Motor neuron (in vitro differentiated cells): ENCODE measurements at places on chromosomes 5 and 9.

GRCh38 chr9:98345011-98345410 lies 89.6 kb upstream of the TBC1D2 start:
- ATAC-seq = no peak

DNA sequence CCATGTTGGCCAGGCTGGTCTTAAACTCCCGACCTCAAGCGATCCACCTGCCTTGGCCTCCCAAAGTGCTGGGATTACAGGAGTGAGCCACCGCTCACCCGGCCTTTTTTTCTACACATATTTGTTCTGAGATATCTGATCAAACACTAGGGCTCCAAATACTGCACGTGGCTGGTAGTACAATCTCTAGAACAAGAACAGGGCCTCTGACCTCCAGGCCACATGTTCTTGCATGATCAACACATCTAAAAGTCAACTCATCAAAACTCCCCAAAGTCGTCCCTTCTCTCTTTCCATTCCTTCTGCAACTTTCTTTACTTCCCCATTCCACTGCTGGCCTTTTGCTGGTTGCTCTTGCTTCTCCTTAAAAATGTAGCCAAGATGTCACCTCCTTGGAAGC lies 113.3 kb upstream of the LHFPL2 start:
- ATAC-seq = no peak

- ATAC-seq = peak; percentile 66
Observed at GRCh38 chr9:94639061-94639998, at the start of gene FBP1. TSS of gene FBP1 (minus strand) at chr9:94639518. CDS start at chr9:94639310, 208 bp downstream.

- ATAC-seq = no peak
Observed at GRCh38 chr5:171188016-171188415, 121.0 kb upstream of the TLX3 start.

DNA sequence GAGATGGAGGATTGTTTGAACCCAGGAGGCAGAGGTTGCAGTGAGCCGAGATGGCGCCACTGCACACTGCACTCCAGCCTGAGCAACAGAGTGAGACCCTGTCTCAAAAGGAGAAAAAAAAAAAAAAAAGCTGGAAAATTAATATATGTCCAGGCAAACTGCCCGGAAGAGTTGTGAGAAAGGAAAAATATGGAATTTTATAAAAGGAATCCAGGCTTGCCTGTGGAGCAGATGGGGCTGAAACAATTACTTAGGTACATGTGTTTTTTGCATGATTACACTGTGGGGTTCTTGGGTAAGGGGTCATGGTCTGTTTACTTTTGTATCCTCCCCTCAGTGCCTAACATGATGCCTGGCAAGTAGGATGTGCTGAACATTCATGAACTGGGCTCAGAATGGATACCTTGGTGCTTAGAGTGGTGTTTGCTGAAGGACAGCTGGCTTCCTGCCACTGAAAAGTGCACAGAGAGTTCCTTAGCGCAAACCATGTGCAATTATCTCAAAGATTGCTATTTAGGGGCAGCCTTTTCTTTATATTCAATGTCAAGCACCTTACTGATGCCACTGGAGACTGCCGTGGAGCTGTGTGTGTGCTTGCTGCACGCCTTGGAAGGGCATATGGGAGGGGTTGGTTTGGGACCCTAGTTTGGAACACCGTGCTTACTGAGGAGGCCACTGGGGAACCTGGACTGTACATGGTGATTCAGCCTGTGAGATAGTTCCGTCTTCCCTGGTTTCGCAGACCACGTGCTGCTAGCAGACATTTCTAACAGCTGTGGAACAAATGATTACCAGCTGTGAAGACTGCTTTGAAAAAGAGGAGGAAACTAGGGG lies 78.4 kb downstream of the MAP1B start:
- no peak for ATAC-seq

DNA sequence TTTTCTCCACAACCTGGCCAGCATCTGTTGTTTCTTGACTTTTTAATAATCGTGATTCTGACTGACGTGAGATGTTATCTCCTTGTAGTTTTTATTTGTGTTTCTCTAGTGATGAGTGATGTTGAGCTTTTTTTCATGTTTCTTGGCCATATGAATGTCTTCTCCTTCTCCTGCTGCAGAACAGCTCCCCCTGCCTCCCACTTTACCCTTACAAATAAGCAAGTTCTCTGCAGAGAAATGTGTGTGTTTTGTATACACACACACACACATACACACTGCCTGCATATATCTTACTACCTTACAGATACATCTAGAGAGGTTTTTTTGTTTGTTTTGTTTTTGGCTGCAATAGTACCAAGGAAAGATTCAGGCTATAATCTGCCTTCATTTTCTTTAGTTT lies 88.7 kb upstream of the PHF24 start:
- peak; percentile 31 for ATAC-seq

- ATAC-seq = no peak
Observed at GRCh38 chr9:115551396-115551795, 433.4 kb upstream of the TNC start.

DNA sequence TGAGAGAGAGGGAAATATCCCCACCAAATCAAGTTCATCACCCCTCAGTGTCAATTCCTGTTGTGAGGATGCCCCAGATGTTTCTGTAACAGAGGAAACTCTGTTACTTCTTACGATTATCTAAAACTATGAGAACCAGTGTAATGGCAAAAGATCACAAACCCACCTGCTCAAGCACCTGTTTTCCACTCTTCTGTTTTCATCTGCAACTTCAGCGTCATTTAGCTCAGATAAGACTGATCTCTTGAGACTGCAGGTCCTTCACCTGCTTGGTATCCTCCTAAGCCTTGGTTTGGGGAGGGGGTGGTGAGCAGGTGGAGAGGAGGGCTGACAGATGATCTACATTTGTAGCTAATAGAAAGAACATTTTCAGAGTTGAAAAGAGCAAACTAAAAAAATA lies 229.3 kb downstream of the SLF1 start:
- ATAC-seq = no peak

GRCh38 chr9:17613758-17614157 lies 34.9 kb downstream of the SH3GL2 start:
- no peak for ATAC-seq

- no peak for ATAC-seq
Observed at GRCh38 chr9:117873664-117874063, 169.5 kb downstream of the TLR4 start.

DNA sequence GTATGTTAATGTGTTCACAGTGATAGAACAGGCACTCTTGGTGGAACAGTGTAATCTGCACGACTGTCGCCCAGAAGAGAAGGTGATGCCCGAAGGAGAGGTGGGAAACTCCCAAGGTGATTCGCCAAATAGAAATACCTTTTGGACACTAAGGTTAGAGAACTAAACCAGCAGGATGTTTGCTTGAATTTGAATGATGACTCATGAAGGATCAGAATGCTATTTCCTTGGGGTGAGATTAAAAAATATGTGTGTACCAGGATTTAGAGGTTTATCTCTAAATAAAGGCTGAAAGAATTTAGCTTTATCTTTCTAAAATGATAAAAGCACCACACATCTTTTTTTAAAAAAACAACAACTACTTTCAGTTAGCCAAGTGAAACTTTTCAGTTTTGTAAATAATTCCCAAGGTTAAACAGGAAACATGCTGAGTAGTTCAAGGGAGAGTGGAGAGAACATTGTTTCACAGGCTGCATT lies 297.4 kb upstream of the TAS2R1 start:
- ATAC-seq = no peak

DNA sequence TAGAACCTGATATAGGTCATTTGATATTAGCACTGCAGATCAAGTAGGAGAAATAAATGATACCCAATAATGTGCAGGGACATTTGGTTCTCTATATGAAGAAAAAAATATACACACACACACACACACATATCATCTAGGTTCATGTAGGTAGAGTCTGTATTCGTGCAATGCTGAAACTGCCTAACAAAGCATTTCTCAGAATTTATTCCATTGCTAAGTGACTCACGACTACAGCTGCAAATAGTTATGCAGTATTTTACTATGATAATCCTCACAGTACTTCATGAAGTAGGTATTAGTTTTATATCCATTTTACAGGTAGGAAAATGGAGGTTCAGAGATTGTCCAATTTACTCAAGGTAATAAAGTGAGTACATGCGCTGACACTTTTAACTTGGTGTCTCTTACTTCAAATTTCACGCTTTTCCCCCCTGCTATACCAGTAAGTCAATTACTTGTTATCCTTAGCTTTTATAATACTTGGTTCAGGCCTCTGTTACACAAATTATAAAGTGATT lies 2.4 kb downstream of the GIN1 start:
- ATAC-seq = no peak

DNA sequence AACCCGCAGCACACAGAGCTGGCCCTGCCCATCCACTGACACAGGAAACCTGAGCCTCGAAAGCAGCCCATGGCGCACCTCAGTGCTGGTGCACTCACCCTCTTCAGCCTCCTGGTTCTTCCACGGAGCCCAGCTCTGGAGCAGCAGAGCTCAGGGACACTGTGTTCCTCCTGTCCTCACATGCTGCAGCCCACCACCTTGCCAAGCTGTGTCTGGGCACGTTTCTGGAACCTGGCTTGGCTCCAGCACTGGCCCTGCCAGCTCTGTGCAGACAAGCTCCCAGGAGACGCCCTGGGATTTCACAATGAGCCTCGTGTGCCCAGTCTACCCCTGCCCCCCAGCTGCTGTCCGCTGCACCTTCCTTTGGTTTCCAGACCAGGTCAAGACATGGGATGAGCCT lies 119.5 kb downstream of the SYK start:
- no peak for ATAC-seq

GRCh38 chr5:55484531-55484930 lies 50.2 kb downstream of the PLPP1 start:
- no peak for ATAC-seq

GRCh38 chr5:52728686-52729085 lies 59.0 kb upstream of the ITGA1 start:
- no peak for ATAC-seq

DNA sequence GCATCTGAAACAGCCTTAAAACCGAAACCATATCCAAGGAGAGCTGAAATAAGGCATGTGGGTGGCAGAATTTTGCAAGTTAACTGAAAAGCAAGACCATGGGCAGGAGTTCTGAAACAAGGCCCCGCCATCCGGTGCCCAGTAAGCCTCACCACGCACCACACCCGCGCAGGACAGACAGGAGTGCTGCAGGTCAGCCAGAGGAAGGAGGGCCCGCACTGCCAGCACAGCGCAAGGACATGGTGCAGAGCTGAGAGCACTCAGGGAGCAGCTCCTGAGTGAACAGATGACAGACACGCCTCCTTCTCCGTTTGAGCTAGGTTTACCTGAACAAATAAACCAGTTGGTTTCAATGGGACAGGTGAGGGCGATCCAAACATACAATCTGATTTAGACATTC lies 16.5 kb upstream of the ISCA1 start:
- ATAC-seq = no peak

GRCh38 chr9:8895106-8895860 lies 1095.7 kb upstream of the DMAC1 start:
- no peak for ATAC-seq

- no peak for ATAC-seq
Observed at GRCh38 chr5:115132465-115132864, 37.2 kb downstream of the TRIM36 start.

- ATAC-seq = no peak
Observed at GRCh38 chr5:178637356-178638074, 10.7 kb upstream of the CLK4 start.

- no peak for ATAC-seq
Observed at GRCh38 chr9:137816531-137817235, 60.9 kb upstream of the CACNA1B start.

DNA sequence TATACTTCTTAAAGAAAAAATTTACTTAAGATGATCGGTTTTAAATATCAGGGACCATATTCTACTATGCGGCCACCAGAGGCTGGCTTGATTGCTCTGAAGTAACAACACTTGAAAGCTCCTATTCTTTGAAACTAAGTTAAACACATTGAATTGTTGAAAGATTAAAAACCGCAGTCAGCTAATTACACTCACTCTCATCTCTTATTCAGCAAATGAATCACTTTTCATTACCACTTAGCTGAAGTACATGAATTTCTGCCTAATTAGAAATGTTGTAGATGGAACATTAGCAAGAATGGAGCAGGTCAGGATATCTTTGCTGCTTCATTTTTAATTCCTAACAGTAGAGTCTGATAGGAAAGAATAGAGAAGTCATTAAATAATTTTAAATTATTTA lies 42.3 kb downstream of the LSM11 start:
- no peak for ATAC-seq

GRCh38 chr5:113760486-113760885 lies 247.0 kb downstream of the YTHDC2 start:
- no peak for ATAC-seq

DNA sequence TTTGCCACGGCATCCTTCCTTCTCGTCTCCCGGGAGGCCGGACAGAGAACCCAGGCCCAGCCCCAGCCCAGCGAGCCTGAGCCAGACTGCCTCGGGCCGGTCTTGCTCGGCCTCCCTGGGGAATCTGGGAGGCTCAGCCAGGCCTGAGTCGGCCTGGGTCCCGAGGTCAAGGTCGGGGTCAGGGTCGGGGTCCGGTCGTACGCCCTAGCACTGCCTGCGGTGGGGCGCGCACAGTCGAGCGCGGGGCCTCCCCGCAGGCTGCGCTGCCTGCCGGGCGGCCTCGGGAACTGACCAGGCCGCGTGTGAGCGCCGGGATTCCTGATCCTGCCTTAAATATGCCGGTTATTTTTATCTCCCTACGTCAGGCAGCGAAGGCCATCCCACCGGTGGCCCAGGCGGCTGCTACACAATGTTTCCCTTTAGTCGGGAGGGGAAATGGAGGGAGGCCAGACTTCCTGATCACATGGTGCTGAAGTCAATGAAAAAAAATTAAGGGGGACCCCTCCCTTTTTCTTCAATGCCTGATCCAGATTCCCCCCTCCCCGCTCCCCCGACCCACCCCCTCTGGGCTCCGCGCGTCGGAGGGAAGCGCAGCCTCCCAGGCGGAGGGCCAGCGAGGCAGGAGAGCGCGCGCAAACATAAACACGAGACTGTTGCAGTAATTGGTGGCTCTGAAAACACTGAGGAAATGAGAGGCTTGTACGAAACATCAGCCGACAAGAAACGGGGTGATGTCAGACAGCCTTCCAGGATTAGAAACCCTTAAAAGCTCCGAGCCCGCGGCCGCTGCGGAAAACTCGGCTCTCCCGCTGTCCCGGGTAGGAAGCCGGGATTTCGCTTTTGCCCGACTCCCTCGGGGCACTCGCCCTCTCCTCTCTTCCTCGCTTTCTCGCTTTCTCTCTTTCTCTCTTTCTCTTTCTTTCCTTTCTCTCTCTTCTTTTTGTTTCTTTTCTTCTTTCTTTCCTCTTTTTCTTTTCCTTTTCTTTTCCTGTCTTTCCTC lies 148.2 kb upstream of the KLF4 start:
- peak; percentile 89 for ATAC-seq

DNA sequence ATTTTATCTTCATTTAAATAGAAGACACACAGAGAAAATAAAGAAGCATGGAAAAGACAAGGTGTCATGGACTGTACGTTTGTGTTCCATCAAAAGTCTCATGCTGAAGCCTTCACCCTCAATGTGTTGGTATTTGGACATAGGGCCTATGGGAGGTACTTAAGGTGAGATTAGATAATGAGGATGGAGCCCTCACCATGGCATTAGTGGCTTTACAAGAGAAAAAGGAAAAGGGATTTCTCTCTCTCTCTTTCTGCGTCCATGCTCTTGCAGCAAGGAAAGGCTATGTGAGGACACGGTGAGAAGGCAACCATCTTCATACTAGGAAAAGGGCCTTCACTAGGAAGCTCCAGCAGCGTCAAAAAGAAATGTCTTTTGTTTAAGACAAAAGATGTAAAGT lies 797.0 kb upstream of the CDH10 start:
- ATAC-seq = no peak
